DMS53 (cell line): ENCODE measurements at places on chromosomes 3 and 15.

GRCh38 chr3:168876346-168877035 is 780.8 kb upstream of the GOLIM4 start:
- DNase-seq: no peak

DNA sequence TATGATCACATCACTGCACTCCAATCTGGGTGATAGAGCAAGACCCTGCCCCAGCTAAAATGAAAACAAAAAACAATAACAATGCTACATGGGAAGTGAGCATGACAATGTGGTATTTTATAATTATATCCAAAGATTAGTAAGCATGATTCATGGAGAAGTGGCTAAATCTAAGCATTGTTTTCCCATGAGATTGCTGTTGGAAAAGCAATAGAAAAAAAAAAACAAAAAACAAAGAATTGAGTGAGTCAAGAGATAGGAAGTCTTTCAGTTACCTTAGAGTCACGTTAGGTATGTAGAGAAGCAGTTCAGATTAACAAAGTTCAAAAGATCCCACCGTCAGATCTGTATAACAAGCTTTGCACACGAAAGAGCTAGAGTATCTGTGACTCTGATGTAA is 210.3 kb upstream of the CNTN6 start:
- no peak for DNase-seq

GRCh38 chr3:158642005-158642404 is 2.3 kb upstream of the GFM1 start:
- no peak for DNase-seq

DNA sequence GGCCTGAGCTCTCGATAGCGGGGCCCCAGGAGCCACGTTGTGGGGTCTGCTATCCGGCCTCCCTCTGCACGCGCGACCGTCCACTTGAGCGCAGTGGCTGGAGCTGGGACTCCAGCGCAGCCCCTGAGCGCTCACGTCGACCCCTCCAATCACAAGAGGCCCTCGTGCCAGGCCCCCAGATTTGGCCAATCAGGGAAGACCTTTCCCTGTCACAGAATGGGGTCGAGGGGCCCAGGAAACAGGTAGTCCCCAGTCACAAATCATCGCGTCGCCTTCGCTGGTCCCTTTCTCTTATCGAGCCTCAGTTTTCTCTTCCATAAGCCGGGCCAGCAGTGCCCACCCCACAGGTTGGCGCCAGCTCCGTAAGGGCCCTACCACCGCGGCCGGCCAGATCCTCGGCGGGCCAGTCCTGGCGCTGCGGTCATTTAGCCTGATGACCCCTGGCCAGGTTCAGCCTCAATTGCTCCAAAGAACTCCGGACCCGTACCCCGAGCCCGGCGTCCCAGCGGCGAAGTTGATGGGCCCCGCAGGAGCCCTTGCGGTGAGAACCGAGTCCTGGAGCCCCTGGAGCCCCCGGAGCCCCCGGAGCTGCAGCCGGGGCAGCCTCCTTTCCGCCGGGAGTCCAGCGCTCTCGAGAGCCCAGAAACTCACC is 435 bp downstream of the ALDH1L1 start:
- peak; percentile 58 for DNase-seq

- DNase-seq: peak; percentile 86
Observed at GRCh38 chr15:29674661-29675533, 147.4 kb downstream of the TJP1 start.

DNA sequence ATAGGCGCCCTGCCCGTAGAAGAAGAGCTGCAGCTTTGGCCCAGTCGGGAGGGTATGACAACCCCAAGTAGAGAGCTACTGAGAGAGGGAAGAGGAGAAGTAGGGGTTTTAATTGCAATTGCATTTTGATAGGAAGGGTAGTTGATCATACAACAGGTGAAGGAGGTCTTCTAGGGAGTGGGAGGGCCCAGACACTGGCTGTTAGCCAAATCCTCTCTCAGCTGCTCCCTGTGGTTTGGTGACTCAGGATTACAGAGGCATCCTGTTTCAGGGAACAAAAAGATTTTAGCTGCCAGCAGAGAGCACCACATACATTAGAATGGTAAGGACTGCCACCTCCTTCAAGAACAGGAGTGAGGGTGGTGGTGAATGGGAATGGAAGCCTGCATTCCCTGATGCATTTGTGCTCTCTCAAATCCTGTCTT is 408.9 kb upstream of the THBS1 start:
- DNase-seq: peak; percentile 95

GRCh38 chr3:134640872-134641470 is 9.9 kb downstream of the KY start:
- DNase-seq: peak; percentile 56

GRCh38 chr15:62241135-62241770 is 76.2 kb upstream of the C2CD4B start:
- DNase-seq: peak; percentile 69

- DNase-seq: no peak
Observed at GRCh38 chr15:62279041-62279440, 114.0 kb upstream of the C2CD4B start.
